ENCODE measurements at places on chromosomes 16 and 17.

DNA sequence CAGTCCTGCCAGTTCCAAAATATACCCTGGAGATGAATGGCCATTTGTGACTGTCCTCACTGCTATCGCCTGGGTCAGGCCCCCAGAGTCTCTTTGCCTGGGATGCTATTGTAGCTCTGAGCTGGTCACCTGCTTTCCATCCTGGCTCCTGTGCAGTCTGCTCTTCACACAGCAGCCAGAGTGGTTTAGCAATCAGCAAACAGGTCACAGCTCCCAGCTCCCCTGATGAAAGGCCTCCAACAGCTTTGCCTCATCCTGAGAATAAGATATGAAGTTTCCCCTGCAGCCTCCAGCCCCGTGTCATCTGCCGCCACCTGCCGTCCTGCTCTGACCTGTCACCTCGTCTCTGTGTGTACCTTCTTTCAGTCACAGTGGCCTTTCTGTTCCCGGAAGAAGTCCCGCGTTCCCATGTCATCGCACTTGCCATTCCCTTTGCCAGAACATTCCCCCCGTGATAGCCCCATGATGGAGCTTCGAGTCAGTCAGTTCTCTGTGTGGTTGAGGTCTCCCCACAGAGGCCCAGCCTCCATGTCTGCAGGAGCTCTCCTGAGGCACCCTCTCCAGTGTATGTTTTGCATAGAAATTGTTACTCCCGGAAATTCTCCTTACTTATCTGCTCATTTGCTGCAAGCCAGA is 281.5 kb downstream of the SNX29 start:
- no peak for DNase-seq

DNA sequence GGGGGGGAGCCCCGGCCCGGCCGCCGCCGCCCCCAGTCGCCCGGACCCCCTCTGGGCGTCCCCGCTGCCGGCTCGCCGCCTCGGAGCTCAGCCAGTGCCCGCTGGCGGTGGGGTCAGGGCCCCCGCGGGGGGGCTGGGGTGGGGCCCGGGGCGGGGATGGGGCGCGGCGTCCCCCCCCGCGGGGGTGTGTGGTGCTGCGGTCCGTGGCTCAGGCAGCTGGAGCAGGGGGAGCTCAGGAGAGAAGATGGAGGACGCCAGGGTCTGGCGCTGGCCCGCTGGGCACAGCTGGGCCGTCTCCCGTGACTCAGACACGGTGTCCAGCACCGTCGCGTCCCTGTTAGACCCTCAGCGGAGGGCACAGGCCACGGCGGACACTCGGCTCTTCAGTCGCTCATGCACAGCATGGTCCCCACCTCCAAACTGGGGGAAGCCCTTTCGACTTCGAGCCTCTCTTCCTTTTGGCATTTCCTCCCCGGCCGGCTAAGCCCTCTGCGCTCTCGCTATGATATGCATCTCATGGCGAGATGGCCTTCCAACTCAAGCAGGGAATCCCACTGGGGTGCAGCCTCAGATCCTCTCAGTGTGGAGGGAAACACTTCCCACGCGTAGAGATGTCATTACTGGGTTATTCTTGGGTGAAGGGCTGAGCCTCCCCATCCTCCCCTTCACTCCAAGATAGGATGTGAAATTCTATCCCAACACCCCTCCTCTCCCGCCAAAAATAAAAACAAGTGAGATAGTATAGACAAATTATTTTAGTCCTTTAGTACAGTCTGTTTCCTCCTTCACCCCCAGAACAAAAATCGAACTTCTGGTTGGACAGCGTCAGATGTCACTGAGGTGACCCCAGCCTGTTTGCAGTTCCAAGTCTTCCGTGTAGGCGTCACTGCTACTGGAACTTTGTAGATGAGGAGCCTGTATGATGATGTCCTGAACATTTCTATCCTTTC is 522 bp upstream of the VEZF1 start:
- DNase-seq, result peak; percentile 71

DNA sequence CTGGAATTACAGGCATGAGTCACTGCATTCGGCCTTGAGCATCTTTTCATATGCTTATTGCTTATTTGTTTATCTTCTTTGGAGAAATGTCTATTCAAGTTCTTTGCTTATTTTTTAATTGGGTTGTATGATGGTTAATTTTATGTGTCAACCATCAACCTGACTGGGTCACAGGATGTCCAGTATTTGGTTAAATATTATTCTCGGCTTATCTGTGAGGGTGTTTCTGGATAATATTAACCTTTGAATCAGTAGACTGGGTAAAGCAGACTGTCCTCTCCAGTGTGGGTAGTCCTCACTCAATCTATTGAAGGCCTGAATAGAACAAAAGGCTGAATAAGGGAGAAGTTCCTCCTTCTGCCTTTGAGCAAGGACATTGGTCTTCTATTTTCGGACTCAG is 142.0 kb downstream of the SSH2 start:
- DNase-seq, result no peak

- no peak for DNase-seq
Measured at GRCh38 chr17:72165192-72165866, 44.5 kb downstream of the SOX9 start.

DNA sequence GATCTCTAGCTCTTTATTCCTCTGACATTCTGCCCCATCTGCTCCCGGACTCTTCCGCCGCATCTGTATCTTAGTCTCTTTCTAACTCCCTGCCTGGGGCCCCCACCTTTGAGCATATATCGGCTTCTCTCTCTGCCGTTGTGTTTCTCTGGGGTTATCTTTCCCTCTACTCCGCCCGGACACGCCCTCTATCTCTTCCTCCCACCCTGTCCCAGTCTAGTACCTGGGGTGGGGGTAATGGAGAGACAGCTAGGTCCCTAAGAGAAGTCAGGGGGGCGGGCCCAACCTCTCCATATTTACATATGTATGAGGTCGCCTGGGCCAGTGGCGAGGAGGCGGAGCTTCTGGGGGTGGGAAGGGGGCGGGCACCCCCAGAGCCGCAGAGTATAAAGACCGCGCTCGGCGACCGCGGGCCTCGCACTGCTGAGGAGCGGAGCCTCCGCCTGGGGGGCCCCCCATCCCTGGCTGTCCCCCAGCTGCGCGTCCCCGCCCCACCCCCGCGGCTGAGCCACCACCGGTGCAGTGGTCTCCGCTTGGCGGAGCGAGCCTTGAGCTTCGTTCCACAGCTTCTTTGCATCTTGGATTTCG is at the start of gene ATP1B2:
Gene ATP1B2, plus strand, starts transcription at position 418 of the 588 bp plus-strand sequence. CDS start 593 bp downstream, outside the sequence.
- peak; percentile 62 for DNase-seq

DNA sequence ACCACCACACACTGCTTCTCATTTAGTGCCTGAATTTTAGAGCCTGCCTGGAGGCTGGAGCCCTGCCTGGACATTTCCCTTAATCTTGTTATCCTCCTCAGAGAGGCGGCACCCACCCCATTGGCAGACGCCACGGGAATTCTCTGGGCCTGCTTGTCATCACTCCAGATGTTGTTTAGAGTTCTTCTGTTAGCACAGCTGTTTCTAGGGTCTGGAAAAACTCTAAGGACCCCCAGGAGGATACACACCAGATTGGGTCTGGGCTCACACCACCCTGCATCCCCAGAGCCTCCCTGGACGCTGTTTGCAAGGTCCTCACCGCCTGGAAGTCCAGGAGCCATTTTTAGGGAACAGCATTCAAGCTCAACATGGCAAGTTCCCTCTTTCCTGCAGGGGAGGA is 565 bp upstream of the XAF1 start:
- no peak for DNase-seq

DNA sequence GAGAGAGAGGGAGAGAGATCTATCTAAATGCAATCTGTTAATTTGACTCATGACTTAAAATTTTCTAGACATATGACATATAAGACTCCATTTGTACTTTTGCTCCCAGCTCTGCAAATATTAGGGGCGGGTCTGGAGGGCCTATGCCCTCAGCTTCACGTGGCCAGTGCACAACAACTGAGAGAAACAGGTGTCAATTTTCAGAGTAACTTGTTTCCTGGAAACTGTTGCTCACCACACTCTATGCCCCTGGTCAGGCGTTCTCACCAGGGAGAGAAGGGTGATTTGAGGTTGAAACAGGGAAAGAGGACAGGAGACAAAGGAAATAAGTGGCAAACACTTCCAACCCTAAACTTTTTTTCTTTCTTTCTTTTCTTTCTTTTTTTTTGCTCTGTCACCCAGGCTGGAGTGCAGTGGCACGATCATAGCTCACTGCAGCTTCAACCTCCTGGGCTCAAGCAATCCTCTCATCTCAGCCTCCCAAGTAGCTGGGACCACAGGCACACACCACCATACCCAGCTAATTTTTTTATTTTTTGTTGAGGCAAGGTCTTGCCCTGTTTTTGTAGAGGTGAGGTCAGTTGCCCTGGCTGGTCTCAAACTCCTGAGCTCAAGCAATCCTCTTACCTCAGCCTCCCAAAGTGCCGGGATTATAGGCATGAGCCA is 270.0 kb downstream of the SLC39A11 start:
- DNase-seq, result no peak

DNA sequence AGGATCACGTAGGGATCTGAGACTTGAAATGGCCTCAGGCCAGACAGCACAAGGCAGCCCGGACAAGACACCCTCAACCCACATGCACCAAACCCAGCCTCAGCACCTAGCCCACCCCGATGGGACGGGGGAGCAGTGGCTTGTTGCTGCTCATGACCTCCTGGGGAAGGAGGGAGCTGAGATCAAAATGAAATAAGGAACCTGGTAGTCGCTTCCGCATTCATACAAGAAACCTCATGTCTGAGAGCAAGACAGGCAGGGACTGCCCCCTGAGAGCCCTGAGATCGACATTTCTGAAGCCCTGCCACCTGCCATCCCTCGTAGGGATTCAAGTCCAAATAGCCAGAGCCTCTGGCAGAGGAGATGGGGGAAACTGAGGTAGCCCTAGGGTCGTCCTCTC is 5.7 kb upstream of the CEP131 start:
- DNase-seq, result no peak

- DNase-seq, result no peak
Measured at GRCh38 chr17:78355701-78356100, 4.2 kb downstream of the SOCS3 start.

- DNase-seq, result no peak
Measured at GRCh38 chr16:78142788-78143187, 43.3 kb downstream of the WWOX start.

- no peak for DNase-seq
Measured at GRCh38 chr16:10834130-10834529, 15.5 kb upstream of the TVP23A start.

DNA sequence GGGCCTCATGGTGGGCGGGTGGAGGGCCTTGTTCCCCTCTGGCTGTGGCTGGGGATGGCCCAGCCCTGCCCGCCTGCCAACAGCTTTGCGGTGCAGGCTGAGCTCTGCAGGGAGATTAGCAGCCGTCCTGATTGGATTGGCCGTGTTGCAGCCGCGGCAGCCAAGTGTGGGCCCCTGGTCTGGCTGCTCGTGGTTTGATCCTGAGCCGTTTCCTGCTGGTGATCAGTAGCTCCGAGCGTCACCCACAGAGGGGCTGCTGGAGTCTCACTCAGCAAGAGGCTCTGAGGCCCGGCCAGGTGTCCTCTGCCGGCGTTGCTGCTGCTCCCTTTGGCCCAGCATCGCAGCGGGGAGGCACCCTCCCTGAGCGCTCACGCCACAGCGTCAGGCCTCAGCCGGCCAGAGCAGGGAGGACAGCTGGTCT is 32.5 kb downstream of the BAIAP2 start:
- DNase-seq, result no peak

DNA sequence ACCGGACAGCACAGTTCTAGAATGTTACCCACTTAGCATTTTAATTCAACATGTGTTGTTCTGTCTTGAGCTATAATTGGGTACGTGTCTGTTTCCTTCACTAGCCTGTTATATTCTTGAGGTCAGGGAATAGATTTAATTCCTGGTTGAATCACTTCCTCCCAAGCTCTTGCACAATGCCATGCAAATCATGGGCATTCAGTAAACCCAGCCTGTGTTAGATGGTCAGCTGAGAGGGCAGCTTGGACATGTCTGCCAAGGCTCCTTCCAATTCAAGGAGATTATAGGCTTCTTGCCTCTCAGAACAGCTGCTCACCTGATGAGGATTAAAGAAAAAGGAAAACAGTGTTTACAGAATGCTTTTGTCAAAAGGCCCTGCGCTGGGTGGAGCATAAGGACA is 12.6 kb downstream of the C1QTNF1 start:
- no peak for DNase-seq

- DNase-seq, result no peak
Measured at GRCh38 chr17:67707442-67707841, 10.3 kb upstream of the NOL11 start.

DNA sequence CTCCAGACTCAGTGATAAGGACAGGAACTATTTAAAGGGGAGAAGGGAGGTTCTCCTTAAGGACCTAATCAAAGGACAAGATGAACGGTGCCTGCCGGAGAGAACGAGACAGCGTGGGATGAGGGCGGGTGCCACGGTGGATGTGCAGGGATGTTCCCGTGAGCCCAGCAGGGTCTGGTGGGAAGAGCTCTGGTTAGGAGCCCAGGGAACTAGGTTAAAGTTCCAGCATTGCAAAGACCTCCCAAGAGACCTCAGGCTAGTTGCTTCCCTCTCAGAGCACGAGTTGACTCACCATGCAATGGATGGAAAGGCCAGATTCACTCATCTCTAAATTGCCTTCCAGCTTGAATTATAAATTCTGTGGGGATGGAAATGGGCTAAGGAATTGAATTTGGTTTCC is 14.7 kb downstream of the CCR7 start:
- no peak for DNase-seq

DNA sequence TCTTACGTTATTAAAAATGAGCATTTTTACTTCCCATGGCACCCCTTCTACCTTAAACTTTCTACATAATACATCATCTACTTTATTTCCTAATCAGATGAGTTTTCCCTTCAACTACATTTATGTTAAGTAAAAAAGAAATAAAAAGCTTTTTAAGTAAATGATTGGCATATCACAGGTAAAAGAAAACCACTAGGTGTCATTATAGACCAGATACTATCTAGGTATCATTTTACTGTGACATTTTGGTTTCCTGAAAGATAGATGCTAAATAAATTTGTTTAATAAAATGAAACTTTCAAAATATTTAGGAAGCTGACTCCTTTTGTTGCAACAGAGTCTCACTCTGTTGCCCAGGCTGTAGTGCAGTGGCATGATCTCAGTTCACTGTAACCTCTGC is 3.8 kb upstream of the CMTM1 start:
- peak; percentile 23 for DNase-seq

- no peak for DNase-seq
Measured at GRCh38 chr16:87335625-87336433, 18.6 kb upstream of the C16orf95 start.

GRCh38 chr16:23505671-23506605 is 4.4 kb downstream of the GGA2 start:
- no peak for DNase-seq

- DNase-seq, result no peak
Measured at GRCh38 chr16:51557670-51558069, 406.6 kb upstream of the SALL1 start.

DNA sequence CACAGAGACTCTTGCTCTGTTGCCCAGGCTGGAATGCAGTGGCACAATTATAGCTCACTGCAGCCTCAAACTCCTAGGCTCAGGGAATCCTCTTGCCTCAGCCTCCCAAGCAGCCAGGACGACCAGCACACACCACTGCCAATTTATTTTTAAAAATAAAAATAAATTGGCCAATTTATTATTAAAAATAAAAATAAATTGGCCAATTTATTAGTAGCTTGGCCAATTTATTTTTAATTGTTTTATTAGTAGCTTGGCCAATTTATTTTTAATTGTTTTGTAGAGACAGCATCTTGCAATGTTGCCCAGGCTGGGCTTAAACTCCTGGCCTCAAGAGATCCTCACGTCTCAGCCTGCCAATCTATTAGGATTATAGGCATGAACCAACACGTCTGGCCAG is 184.3 kb downstream of the FTO start:
- DNase-seq, result no peak

- no peak for DNase-seq
Measured at GRCh38 chr16:17759451-17760390, 289.0 kb upstream of the XYLT1 start.

Data from central memory CD4-positive, alpha-beta T cell (primary cell).